Mesothelial cell of epicardium (in vitro differentiated cells): ENCODE measurements at places on chromosomes 3 and 15. TPM values are rescaled to one million over a fixed set of nuclear protein-coding genes. Genes with fewer than 3 reads are reported as not detected.

The FANCD2OS gene
- not detected in 3 replicates for total RNA-seq

DNA sequence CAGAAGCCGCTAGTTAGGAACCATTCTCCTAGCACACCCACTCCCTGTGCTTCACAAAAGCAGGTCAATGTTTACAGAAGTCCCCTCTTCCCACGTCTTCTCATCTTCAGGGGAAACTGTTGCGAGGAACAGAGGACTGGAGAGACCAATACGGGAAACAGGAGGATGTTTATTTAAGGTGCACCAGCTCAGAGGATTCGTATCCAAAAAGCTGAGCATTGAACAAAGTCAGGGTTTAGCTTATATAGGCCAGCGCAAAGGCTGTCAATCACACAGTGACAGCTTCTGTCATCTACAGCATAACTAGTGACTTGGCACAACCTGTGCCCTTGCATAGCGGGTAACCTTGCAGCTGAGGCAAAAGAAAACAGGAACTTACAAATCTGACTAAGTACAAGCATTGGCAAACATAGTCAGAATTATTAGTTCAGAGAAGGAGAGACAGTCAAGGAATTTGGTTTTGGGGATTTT is 61.3 kb downstream of the ZDHHC19 start:
- H3K27me3 ChIP-seq, result peaks cover under 1% of the 10 kb centered on the region
- no peak overlapping the region for H3K4me3 ChIP-seq
- peaks cover 2% of the 10 kb centered on the region for H3K36me3 ChIP-seq
- no peak for DNase-seq
- no peak overlapping the region for H3K27ac ChIP-seq
- H3K4me1 ChIP-seq, result peaks cover 3% of the 10 kb centered on the region

DNA sequence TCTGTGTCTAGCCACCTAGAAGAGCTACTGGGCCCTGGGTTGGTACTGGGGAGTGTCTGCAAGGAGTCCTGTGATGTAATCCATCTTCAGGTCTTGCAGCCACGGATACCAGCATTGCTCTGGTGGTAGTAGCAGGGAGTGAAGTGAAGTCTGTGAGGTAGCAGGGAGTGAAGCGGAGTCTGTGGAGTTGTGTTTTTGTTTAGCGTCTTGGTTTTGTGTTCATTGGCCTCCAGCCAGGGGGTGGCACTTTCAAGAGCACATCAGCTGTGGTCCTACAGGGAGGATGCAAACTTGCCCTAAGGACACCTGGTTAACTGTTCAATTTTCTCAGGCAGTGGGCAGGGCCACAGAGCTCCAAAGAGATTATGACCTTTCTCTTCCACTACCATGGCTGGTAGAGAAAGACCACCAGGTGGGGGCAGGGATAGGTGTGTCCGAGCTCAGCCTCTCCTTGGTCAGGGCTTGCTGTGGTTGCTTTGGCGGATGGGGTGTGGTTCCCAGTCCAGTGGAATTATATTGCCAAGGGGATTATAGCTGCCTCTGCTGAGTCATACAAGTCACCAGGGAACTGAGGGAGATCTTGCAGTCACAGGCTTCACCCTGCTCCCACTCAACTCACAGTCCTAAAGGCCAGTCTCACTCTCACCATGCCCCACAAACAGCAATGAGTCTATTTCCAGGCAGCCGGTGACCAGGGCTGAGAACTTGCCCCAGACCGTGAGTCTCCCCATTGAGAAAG is 424.7 kb downstream of the ZBBX start:
- no peaks in the 10 kb centered on the region for H3K4me1 ChIP-seq
- DNase-seq, result no peak
- H3K36me3 ChIP-seq, result no peaks in the 10 kb centered on the region
- H3K27ac ChIP-seq, result no peak overlapping the region
- H3K27me3 ChIP-seq, result no peaks in the 10 kb centered on the region

GRCh38 chr15:72197460-72198355 is at the start of gene GRAMD2A:
Gene GRAMD2A (minus strand): TSS chr15:72197787.
- H3K27ac ChIP-seq, result peak within 1 kb of the TSS; percentile 64
- peaks cover 3% of the 10 kb centered on the region for H3K4me1 ChIP-seq
- H3K36me3 ChIP-seq, result peaks cover 6% of the 10 kb centered on the region
- peaks cover 34% of the 10 kb centered on the region for H3K27me3 ChIP-seq

The CDHR4 gene
- total RNA-seq, result 0.27 to 0.42 TPM in 2 of 3 replicates, not detected in the other

DNA sequence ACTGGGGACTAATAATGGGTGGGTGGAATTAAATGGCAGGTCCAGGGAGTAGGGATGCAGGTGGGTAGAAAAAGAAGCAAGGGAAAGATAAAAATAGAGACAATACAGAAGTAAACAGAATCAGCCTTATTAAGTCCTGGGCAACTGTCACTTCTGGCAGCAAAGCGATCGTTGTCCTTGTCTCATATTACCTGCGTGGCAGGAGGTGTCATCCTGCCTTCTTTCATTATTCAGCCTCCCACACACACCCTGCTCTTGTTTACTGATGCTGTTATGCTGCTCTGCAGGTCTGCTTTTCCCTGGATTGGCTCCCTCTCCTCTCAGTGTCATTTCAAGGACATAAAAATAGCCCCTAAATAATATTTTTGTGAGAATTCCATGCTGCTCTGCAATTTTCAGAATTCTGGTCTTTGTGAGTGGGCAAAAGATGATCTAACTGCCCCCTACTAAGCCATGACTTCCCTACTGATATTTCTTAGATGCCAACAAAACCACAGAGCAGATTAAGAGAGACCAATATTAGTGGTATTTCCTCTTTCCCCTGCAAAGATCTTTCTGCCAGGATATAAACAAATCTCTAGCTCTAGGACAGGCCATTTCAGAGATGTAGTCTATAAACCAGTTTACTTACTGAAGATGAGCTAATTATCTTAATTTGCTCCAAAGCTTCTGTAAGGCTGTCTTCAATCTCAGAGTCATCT is 8.5 kb downstream of the VEPH1 start:
- H3K4me1 ChIP-seq, result peaks cover 28% of the 10 kb centered on the region
- no peak for DNase-seq
- no peaks in the 10 kb centered on the region for H3K27me3 ChIP-seq
- H3K4me3 ChIP-seq, result no peak overlapping the region

GRCh38 chr3:188974856-188975599 is 196.7 kb upstream of the TPRG1 start:
- no peaks in the 10 kb centered on the region for H3K4me1 ChIP-seq
- H3K27ac ChIP-seq, result no peak overlapping the region
- peaks cover 5% of the 10 kb centered on the region for H3K36me3 ChIP-seq
- no peak for DNase-seq
